ENCODE measurements at places on chromosomes 11 and 22.

DNA sequence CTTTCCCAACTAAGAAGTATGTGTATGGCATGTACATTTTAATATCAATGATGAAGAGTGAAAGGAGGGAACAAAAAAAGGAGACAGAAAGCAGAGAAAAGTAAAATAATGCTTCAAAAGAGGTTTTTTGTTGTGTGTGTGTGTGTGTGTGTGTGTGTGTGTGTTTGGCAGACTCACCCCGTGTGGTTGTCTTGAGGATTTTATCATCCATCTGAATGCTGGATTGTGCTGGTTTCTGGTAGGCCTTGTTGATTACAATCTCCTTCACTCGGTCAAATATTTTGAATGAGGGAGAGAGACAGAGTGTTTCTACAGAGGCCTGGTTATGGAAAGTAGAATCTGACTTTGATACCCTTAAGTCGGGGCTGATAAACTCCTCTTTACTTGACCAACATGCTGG is 128.5 kb downstream of the ENTHD1 start:
- DNase-seq, result no peak

DNA sequence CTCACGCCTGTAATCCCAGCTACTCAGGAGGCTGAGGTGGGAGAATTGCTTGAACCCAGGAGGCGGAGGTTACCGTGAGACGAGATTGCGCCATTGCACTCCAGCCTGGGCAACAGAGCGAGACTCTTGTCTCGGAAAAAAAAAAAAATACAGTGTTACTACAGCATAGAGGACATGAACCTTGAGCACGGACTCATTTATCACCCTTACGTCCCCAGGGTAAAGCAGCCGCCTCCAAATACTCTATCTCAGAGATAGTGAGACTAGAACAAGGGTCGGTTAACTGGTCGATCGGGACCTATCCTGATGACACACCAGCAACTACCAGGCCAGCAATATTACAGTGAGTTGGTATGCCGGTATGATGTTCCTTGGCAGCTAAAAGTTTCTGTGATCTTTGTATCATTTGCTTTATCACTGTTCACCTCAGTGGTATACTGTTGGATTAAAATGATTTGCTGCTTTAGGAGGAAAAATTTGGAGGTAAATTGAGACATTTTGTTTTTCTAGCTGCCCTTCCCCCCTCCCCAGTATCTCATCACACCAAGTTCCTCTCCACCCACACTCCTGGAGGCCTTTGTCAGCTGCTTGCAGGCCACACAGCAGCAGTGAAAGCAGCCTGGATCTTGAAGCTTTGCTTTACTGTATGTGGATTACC is 7.0 kb upstream of the SIDT2 start:
- DNase-seq, result no peak

GRCh38 chr11:120442031-120442430 is 69.5 kb upstream of the GRIK4 start:
- DNase-seq, result no peak

DNA sequence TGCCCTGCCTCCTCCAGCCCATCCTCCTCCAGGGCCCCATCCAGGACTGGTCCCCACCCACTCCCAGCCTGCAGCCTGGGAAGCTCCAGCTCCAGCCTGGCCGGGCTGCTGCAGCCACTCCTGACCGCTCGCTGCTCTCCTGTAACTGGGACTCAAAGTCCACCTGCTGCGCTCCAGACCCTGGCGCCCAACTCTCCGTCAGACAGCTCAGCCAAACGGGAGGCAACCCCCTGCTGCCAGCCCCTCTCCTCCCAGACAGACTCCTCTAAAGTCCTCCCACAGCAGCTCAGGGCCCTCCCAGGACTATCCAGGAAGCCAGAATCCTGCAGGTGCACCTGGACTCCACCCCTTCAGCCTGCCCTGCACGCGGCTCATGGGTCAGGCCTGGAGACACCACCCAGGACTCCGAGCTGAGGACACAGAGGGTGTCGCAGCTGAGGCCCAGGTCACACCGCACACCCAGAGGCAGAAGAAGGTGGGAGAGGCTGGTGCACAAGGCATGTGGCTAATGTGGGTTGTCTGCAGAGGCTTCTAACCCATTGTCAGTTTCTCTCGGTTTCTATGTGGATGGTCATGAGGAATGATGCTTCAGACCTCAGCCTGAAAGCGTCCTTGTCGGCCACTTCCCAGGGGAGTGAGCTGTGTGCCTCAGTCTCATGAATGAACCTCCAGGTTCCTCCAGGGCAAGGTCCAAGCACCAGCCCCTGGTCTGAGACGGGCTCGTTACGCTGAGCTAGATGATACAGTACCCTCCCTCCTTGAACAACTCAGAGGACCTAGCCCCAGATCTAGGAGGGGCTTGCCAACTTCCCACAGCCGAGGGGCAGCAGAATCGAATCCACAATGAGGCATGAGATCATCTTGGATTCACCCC is 1514.8 kb downstream of the TBC1D22A start:
- no peak for DNase-seq

GRCh38 chr11:120832481-120833238 is 191.2 kb upstream of the TBCEL start:
- DNase-seq, result no peak

DNA sequence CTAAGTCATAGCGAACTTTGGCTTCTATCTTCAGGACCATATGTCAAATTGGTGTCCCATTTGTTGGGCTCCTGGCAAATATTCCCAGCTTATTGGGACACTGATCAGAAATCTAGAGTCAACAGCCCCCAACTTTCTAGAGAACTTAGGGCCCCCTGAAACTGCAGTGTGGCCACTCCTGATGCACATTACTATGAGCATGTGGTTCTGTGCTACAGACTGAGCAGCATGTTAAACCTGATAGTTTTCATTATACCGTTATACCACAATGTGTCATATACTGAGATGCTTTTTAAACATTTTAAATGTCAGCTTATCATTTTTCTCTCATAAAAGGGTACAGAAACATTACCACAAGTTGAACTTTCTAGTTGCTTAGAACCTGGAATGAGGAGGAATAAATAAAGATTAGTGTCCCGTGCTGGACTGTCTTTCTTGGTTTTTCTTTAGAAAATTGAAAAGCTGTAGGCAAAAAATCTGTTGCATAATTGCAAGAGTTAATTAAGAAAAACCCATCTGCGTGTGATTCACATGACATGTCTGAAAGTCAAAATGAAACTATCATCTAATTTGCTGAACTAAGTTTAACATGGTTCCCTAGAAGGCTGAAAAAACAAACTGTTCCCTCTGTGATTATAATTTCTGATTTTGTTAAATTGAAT is 16.4 kb upstream of the CTSC start:
- no peak for DNase-seq

DNA sequence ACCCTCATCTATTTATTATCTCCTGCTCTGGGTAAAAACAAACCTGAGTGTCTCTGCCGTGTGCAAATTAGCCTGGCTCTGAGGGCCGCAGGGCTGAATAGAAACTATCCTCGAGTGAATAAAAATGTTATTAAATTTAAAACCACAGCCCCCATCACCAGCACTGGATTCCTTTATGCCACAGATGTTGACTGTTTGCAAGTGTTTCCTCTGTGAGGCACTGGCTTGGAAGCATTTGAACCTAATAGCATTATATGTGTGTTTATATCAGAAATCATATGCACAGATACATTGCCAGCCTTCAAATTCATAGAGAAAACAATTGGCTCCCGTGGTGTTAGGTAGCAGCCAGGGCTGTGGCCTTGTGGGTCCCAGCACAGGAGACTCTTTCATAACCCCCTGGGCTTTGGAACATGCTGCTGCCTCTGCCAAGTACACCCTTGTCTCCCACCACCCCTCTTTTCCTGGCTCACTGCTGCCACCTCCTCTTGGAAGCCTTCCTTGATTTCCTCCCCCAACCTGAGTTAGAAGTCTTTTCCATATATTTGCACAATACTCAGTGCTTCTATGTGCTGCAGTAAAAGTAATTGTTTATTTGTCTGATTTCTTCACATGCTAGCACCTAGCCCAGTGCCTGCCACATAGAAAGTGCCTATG is 294.4 kb downstream of the DDX10 start:
- no peak for DNase-seq

GRCh38 chr22:20179455-20180244 is 28.8 kb upstream of the CCDC188 start:
- DNase-seq, result no peak

GRCh38 chr11:16604794-16605388 is 133.6 kb upstream of the C11orf58 start:
- no peak for DNase-seq

DNA sequence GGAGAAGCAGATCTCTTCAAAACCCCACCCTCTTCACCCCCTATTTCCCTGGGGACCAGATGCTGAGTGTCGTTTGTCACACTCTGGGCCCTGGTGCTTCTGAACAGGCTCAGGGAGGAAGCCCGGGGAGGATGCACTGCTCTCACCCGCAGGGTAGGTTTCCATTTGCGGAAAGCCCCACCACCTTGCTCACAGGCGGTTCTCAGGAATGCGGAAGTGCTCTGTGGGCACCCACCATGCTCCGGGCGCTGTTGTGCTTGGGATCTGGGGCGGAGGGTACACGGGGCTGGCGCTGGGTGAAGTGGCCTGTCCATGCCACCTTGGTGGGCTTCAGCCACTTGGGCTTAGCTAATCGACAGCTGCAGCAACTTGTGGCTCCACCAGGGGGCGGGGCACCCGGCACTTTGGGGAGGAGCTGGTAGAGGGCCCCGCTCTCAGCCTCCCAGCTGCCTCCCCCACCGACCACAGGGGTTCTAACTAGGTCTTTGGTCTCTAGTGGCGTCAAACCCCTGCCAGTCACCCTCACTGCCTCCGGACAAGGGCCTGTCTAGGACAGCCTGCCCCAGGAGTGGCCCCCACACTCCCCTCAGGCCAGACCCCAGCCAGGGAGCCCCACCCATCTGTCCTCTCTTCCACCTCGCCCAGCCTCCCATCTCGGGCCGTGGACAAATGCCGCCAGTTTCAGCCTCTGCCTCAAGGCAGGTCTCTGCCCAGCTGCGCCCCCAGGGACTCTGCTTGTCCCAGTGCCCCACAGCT is 7.4 kb downstream of the NDUFV1 start:
- DNase-seq, result peak; percentile 51

DNA sequence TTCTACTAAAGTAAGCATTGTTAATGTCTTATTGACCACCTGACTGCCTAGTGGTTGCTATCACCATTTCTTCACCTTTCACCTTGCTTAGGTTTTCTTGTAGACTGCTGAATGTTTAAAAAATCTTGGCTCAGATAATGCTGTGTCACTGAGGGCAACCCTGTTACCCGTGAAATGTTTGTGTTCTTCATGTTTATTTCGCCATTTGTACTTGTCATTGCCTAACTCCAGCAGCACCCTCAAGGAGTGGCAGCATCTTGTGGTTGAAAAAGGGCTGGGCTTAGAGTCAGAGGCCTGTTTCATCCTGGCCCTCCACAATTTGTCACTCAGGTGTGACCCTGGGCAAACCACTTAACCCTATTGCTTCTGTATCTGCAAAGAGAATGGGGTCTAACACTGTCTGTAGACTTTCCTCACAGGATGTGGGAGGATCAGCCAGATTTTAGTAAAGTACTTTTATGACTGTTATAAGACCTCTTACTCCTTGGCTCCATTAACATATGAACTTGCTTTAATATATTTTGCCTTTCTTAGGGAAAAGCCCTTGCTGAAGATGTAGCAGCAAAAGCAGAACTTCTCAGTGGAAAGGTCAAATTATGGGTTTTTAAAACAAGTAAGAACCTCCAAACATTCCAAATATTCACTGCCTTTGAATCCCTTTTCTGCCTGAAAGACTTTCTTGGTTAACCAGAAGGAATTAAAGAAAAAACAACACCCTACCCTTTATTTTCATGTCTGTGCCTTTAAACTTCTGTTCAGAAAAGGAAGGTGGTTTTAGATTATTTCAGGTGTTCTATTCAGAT is 154.5 kb upstream of the C11orf87 start:
- DNase-seq, result no peak

GRCh38 chr22:39731881-39732555 is 161.5 kb downstream of the CACNA1I start:
- no peak for DNase-seq

- no peak for DNase-seq
Measured at GRCh38 chr11:35598254-35599125, 19.8 kb upstream of the FJX1 start.

- DNase-seq, result no peak
Measured at GRCh38 chr22:39300186-39300830, 19.1 kb downstream of the RPL3 start.

GRCh38 chr11:76139314-76139713 is 67.0 kb downstream of the WNT11 start:
- no peak for DNase-seq

DNA sequence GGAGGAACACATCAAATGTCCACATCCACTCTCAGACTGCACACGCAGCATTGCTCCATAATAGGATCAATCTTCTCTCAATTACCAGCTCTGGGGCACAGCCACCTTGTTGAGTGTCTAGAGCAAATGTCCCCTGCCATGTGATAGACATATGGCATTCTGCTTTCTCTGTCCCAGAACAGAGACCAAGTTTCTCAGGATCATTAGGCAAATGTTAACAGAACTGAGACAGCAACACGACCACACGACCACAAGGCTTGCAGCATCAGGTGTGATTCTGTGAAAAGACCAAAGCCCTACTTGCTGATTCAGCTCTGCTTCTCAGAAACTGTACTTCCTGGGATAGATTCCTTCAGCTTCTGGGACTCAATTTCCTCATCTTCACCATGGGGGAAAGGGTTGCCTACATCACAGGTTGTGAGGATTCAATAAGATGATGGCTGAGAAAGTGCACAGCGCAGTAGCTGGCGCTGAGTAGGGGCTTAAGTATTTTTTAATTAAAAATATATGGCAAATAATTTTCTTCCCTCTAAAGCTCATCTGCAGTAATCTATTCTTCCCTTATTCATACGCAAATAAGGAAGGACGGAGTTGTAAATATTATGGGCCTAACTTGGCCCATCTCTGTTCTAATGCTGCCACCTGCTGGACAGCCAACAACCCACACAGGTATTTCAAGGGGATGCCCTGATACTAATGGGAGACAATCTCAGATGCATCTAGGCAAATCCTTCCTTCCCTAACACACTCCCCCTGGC is 54.3 kb upstream of the USP47 start:
- DNase-seq, result peak; percentile 69

GRCh38 chr11:13152736-13153541 is 124.7 kb upstream of the BMAL1 start:
- no peak for DNase-seq

Measured in SK-N-DZ (cell line).